ENCODE measurements at places on chromosomes 6 and 20.

- no peak for DNase-seq
Observed at GRCh38 chr6:149077208-149077607, 240.3 kb upstream of the TAB2 start.

DNA sequence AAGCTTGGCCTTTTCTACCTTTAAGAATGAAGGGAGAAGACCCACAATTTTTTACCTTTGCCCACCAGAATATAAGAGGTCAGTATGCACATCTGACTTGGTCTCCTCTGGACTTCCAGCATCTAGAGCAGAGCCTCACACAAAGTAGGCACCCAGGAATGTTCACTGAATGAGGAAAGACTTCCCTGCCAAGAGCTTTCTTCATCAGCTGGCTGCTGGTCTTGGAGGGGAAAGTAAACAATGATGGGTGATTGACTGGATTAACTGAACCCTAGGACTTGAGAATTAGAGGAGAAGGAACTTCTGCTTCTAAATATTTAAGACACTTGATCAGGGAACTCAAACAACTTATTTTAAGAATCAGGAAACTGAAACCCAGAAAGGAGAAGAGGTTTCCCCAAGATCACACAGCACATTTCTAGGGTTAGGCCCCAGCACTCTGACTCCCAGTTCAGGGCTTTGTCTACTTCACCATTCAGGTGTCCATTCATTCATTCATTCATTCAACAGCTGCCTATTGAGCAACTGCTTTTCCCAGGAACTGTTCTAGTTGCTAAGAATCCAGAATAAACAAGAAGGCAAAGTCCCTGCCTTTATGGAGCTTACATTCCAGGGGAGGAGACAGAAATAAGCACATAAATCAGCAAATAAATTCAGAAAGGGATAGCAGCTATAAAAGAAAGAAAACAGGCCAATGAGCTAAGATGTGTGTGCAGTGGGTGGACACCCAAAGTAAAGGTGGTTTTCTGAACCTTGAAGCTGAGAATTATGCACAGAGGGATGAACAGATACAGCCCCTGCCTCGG, 216.9 kb upstream of the LRFN2 start:
- no peak for DNase-seq

DNA sequence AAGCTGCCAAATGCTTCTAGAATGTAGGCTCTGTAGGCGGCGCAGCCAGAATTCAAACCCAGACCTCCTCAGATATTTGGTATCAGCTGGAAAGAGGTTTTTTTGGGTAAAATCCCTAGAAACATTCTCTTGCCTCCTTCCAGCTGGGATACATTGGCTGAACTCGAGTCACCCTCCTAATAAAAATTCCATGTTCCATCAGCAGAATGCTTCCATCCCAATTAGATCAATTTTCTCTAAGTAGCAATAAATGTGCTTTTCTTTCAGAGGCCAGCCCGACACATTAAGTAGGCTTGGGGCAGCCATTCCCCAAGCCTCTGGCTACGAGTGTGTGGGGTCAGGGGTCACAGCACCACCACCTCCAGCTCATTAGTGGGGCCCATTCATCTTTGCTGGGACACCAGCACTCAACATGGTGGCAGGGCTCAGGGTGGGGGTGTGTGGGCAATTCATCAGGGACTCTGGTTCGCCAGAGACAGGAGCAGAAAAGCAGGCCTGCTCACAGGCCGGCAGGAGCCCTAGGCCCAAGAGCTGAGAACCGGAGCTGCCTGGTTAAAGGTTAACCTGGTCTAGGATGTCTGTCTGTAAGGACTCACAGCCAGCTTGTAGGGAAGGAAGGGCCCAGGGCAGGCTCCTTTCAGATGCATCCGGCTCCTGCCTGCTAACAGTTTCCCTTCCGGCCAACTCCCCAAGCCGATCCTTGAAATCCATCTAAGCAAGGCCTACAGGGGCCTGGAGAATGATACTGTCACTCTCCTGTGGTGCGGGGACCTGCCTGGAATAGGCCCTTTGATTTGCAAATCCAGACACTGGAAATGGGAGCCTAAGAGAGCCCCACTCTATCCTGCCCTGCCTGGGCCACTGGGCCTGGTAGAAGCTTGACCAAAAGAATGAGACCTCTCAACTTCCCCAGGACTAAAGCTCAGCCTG, 159.1 kb upstream of the TOP1 start:
- DNase-seq = no peak

GRCh38 chr20:13396826-13397225, 175.8 kb downstream of the ISM1 start:
- DNase-seq = no peak

DNA sequence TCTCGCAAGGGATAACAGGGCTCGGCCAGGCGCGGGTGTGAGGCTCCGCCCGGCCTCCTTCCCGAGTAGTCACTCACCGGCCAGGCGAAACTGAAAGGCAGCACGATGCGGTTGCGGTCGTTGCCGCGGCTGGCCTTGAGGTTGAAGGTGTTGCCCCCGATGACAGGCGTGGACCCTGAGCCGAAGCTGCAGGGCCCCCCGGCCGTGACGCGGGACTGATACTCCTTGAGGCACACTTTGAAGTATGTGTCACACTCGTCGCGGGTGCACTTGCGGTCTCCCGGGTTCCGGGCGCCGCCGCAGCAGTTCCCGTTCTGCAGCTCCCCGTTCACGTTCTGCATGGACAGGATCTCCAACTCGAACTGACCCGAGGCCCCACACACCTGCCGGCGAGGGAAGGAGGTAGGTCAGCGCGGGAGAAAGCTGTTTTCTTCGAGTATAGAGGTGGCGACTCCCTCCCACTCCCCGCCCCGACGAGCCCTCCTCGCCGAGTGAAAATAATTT, 1.1 kb downstream of the JAG1 start:
- no peak for DNase-seq

- no peak for DNase-seq
Observed at GRCh38 chr6:71491844-71492243, 203.2 kb downstream of the OGFRL1 start.

DNA sequence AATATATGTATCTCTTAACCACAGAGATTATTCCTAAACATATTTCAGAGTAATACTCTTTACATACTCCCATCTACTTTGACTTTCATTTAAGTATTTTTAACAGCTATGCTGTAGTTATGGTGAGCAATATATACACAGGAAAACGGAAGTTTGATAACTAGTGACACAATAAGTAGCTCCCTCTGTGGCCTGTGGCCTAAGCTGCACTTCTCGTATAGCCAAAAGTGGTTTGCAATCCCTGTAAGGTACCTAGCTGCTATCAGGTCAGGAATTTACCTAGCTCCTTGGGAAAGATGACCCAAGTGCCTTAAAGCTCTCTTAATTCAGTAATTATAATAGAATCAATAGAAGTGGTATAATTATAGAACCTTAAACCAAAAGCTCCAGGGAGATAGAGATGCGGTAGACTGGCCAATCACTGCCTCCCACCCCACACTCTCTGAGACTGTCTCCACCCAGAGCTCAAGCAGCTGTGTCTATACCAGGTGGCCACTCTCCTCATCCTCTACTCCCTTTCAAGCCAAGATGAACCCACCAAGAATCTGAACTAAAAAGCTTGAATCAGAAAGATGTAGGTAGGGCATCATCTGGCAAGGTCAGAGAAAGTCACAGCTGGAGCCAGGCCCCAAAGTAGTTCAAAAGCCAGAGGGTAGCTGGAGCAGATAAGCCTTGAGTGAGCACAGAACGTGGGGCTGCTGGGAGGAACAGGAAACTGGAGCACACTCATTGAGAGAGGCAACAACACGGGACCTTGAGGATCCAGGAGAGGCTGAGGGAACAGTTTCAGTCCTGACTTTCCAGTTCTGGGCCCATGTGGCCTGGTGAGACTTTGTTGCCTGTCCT, 84.9 kb upstream of the ASF1A start:
- no peak for DNase-seq

GRCh38 chr6:57198926-57199636, 23.0 kb downstream of the RAB23 start:
- no peak for DNase-seq

DNA sequence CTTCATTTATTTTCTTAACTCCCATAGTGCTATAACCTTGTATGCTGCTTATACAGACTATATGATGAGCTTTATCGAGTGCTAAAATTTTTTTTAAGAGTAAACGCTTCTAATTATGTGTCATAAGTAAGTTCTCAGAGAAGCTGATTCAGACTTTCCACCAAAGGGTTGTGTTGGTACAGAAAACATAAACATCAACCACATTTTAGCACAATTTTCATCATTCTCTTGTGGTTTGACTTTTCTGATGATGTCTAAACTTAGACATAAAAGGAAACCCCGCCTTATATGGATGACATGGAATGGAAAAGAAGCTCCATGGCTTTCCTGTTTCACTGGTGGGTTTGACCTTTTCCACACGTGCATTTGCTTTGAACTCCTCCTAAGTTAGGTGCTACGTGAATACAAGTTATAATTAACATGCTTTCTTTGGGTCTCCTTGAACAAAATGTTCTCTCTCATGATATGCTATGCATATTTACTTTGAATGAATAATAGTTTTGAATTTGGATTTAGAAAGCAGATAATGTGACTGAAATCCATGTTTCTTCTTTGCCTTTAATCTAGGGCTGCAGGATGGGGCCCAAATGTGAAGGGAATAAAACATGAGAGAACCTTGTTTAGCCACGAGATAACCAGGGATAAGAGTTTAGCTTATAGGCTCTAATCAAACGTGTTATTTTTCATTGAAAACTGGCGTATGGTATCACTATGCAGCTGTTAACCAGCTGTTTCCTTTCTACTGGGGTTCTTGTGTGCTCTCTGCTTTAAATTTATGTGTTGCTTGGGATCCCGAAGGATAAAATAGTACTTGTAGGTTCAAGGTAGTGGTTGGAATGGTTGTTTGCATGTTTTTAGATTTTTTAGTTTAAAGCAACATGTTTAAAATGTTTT, 127.1 kb upstream of the AHI1 start:
- no peak for DNase-seq

- DNase-seq = no peak
Observed at GRCh38 chr6:31393932-31394331, 9.5 kb upstream of the MICA start.

DNA sequence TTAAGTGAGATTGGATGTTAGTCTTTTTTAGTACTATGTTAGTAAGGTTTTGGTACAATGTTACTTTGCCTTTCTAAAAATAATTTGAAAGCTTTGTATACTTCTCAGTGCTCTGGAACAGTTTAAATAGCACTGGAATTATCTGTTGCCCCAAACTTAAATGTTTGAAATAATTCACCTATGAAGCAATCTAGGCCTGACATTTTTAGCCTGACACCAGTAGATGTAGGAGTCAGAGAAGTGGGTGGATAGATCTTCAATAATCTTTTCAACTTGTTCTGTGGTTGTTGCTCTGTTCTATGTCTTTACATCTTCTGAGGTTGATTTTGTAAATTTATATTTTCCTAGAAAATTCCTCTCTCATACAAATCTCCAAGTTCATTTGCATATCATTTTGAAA, 103.1 kb upstream of the ADGRF1 start:
- DNase-seq = no peak

DNA sequence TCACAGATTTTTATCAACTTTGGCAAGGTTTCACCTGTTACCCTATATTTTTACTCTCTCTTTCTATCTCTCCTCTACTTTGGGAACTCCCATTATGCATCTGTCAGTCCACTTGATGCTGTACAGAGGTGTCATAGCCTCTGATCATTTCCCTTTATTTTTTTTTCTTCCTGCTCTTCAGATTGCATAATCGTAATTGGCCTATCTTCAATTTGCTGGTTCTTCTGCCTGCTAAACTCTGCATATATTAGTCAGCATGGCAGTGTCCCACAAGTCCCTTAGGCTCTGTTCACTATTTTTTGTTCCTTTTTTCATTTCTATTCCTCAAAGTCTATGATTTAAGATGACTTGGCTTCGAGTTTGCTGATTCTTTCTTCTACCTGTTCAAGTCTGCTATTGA, 44.7 kb upstream of the MICB start:
- no peak for DNase-seq

- DNase-seq = no peak
Observed at GRCh38 chr6:106126482-106126881, 40.3 kb downstream of the PRDM1 start.

DNA sequence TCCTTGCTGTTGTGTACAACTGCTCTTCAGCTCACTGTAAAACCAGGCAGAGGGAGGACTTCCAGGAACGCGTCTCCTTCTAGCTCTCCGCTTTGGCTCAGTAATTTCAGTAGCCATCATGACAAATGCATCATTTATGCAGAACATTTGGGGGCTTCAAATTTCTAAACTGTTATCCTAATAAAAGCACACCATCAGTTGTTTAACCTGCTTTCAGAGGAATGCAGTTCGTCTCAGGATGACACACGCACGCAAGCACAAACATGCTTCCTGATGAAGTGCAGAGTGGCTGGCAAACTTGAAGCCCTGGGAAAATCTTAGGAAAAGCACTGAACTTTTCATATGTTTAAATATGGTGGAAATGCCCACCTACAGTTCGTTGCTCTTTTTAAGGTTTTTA, 24.4 kb downstream of the SLC22A23 start:
- no peak for DNase-seq

DNA sequence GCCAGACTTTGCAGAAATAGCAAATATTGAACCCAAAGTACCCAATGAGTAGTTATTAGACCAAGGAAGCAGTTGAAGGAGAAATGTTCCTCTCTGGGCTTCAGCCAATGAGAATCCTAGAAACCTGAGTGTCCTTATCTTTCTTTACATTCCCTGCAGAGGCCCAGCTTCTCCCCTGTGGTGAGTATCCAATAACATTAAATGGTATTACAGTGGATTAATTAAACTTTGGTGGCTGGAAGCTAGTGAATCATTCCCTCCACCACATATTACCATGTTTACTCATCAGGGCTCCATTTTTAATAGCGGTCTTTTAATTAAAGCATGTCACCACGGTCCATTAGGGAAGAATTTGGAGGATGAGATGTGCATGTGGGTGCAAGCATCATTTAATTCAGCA, 74.0 kb downstream of the UNC5CL start:
- DNase-seq = no peak

GRCh38 chr6:3841711-3842565, 7.2 kb upstream of the FAM50B start:
- DNase-seq = no peak

- DNase-seq = no peak
Observed at GRCh38 chr20:401682-402495, 6.2 kb upstream of the RBCK1 start.

- no peak for DNase-seq
Observed at GRCh38 chr6:135876058-135876457, 24.6 kb downstream of the PDE7B start.
